Glomerular endothelial cell (primary cell): ENCODE measurements at places on chromosomes 1 and 21.
A peak's percentile ranks its signal among the peaks of the same experiment; 100 is the strongest.

DNA sequence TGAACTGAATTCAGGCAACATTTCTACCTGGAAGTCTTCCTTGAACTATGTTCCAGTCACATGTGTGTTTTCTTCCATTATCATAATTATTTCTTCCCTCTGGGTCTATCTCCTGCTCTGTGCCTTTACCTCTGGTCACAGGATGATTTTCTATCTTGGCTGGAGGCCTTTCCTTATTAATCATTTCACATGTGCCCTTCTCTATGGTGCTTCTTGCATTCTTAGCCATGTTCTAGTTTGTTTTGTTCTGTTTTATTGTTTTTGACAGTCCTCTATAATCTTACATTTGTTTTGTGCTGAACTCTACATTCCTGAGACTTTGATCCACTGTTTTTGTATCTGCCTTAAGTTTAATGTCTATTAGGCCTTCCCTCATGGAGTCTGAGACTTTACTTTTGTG is 51.0 kb downstream of the SGIP1 start:
- DNase-seq: no peak

DNA sequence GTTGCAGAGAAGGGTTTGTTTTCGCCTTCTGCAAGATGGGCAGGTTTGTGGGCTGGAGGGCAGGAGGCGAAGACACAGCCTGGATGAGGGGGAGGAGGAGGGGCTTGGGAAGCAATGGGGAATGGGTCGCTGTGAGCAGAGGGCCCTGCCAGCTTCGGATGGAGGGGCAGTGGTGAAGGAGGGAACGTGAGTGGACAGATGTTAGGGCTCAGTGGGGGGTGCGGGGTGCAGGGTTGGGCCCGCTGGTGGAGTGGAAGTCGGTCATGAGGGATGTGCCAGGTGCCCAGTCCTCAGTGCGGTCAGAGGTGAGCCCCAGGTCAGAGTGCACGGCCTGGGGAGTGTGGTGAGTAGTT is 55.5 kb upstream of the ABCG1 start:
- DNase-seq: no peak

- no peak for DNase-seq
Measured at GRCh38 chr21:45234127-45234526, 53.6 kb downstream of the POFUT2 start.

DNA sequence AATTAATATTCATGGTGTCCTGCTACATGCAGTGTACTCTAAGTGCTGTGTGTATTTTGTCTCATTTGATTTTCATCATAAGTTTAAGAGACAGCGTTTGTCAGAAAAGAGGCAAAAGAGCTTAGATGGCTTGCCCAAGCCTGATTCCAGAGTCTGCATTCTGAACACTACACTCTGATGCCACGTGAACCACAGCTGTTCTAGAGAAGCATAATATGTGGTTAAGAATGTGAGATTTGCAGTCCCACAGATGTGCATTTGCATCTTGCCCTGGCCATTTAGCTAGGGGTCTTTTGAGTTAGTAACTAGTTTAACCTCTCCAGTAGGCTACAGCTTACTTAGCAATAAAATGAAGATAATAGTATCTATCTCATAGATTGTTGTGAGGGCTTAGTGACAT is 9.2 kb upstream of the GADD45A start:
- DNase-seq: no peak

DNA sequence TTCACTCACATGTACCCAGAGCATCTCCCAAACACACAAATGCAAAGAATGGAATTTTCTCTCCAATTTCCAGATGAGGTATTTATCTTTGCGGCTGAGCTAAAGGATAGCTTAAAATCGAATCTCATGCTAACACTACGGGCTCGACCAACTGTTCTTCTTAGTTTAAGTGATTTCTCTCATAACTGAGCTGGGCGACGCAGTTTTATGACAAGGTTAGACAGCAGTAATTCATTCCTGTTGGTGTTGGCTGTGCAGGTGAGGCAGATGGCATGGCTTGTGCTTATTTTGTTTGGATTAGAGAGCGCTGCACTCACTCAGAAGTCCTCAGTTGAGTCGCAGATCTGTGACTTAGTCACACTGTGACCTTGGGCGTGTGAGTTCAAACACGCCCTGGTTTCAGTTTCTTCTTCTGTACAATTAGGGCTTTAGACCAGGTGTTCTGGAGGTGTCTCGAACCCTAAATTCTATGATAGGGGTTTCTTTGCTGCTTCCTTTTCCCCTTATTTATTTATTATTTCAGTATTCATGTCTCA is 41.5 kb upstream of the MRPS6 start:
- no peak for DNase-seq

DNA sequence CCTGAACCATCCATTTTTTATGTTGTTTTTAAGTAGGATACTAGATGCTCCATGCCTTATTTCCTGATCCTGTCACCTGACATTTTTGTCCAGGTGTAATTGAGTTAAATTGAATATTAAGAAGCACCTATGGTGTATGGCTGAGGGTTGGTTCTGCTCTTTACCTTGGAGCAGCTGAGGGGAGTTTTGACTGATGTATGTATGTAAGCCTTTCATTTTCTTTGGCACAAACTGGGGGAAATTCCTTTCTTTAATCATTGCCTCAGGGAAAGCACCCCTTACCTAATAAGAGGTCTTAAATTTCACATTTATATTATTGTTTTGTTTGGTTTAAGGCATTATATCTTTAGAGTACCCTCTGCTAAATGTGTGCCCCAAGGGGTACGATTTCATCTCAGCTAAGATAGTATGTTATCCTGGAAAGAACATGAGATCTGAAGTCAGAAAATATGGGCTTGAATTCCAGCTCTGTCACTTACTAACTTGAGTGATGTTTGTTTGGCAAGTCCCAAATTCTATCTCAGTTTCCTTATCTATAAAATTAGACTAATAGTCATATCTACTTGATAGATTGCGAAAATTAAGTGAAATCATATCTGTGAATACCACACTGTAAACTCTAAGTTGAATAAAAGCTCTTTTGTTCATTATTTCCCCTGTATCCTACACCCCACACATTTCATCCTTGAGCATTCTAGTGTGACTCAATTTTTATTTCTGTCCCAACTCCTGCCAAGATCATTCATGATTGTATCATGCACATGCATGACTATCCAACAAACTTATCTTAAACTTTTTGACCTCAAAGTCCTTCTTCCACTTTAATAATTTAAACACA is 57.7 kb upstream of the NUF2 start:
- no peak for DNase-seq

GRCh38 chr1:4851385-4852065 is 197.1 kb downstream of the AJAP1 start:
- no peak for DNase-seq

GRCh38 chr1:231571904-231572303 is 43.4 kb downstream of the TSNAX start:
- peak; percentile 81 for DNase-seq

DNA sequence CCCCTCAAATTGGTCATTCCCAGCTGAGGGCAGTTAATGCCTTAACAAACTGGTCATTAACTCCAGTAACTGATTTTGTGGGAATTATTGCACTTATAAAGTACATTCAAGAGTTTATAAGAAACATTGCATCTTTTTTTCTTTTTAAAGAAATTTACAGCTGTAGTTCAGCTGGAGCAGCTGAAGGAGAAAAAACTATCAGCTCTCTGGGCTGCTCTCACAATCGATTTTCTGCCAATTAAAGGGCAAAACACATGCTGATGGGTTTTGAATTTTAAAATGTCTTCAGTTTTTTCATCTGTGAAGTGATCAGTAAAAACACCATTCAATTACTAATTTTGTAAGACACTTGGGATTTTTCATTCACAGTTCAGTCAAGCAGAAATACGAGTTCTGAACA is 74.7 kb downstream of the KIFAP3 start:
- DNase-seq: no peak

DNA sequence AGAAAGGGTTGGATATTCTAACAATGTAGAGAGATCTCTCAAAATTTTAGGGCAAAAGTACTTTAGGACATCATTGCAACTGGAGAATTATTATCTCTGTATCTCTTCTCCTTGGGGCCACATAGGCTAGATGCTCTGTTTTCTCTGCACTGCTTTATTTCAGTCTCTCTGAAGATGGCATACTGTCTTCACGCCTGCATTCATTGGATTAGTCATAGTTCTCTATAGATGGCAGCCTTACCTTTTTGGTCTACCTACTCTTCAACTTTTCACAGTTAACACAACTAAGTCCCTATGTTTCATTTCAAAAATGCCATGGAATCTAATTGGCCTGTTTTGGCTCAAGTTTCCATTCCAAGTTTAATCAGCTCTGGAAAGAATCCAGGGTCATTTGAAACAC is 1623.3 kb upstream of the B3GALT2 start:
- DNase-seq: no peak

GRCh38 chr1:174058624-174059023 is 36.5 kb upstream of the RC3H1 start:
- DNase-seq: no peak

DNA sequence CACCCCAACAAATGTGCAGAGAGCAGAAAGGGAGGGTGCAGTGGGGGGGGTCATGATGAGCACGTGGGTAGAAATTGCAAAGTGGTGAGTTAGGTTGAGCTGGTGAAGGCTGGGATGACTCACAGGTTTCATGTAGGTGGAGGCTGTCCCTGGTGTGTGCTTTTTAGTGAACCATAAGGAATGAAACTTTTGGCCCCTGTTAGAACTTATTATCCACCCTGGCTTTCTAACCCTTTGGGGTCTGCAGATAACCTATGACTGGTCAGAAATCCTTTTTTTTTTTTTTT is 46.9 kb downstream of the DOP1B start:
- DNase-seq: no peak

GRCh38 chr1:213864091-213864490 is 123.7 kb upstream of the PROX1 start:
- no peak for DNase-seq

DNA sequence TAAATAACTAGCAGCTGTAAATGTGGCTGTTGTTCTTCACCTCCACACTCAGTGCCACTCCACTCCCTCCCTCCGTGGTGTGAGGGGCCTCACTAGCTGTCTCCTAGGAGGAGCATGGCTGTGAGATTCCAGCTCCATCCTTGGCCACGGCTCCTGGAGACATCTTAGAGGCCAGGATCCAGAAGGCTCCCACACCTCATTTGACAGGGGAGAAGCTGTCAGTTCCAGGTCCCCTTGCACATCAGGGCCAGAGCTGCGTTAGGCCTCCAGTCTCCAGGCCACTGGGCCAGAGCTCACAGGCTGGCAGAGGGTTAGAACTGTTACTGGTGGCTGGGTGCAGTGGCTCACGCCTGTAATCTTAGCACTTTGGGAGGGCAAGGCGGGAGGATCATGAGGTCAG is 15.0 kb downstream of the PCSK9 start:
- no peak for DNase-seq

DNA sequence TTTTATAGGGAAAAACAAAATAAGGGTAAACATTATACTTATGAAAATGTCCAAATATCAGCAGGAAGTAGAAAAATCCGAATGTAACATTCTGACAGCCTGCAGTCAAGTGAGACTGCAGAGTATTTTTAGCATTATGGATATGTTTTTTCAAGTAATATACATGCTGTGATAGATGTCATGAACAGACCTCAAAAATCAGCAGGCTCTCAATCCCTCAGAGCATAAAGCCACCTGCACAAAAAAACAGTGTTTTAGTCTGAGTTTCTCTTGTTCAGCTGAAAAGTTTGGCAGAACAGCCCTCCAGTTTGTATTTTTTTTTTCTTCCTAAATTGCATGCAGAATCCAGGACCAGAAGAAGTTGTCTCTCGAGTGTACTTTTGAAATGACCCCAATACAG is 219.1 kb upstream of the FMN2 start:
- DNase-seq: no peak

DNA sequence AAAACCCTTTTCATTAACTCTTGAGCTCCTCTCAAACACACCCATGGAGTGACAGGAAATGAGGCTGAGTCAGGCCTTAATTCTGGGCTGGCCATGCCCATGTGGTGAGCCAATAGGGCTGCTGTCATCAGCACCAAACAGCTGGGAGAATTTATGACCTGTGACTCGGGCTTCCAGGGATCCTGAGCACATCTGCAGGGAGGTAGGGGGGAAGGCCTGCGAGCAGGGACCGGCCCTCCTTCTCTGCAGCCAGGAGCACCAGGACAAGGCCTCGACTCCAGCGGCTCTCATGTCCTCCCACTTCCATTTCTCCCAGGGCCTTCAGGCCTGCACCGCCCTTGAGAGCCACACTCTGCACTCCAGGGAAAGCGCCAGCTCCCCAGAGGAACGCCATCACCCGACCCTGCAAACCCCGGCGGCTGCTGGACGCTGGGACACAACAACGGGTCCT is 14.6 kb downstream of the RIPK4 start:
- no peak for DNase-seq

GRCh38 chr1:91548376-91549040 is 47.9 kb downstream of the CDC7 start:
- no peak for DNase-seq

DNA sequence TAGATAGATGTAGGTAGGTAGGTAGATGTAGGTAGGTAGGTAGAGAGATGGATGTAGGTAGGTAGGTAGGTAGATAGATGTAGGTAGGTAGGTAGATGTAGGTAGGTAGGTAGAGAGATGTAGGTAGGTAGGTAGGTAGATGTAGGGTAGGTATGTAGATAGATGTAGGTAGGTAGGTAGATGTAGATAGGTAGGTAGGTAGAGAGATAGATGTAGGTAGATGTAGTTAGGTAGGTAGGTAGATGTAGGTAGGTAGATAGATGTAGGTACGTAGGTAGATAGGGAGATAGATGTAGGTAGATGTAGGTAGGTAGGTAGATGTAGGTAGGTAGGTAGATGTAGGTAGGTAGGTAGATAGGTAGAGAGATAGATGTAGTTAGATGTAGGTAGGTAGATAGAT is 62.3 kb upstream of the MORC3 start:
- no peak for DNase-seq

DNA sequence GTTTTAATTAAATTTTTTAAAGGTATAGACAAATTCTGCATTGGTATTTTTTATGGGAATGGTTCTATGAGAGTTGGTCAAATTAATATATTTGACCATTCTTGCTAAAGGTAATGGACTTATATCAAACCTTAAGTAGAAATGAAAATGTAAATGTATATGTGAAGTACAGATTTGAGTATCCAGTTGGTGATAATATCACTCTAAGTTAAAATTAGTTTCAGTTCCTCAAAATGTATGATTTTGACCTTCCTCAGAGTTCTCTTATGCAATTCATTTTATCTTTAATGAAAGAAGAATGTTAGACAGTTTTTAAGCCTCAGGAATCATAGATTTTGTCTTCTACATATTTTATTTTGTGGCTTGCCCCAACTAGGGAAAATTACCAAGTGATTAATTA is 1291.5 kb upstream of the B3GALT2 start:
- no peak for DNase-seq

DNA sequence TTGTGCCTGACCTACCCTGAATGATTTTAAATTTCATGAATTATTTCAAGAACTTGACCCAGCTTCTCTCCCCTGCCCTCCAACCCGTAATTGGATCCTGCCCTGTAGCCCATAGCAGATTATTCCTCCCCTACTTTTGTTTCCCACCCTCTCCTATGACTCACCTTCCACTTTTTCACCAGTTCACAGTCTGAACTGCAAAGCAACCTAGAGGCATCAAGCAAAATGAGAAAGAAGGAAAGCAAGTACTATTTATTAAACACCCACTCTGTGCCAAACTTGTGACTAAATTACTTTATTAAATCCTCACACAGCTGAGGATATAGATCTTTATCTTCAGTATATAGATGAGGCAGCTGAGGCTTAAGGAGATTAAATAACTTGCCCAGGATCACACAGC is 20.7 kb upstream of the IKBKE start:
- DNase-seq: no peak
